DMS 273 treated with DMSO at 0.1 percent for 48 hours (cell line): ENCODE measurements at places on chromosomes 4 and X.

- no peak for DNase-seq
These were observed 150.6 kb downstream of the CEP135 start for GRCh38 chr4:56099378-56099786.

DNA sequence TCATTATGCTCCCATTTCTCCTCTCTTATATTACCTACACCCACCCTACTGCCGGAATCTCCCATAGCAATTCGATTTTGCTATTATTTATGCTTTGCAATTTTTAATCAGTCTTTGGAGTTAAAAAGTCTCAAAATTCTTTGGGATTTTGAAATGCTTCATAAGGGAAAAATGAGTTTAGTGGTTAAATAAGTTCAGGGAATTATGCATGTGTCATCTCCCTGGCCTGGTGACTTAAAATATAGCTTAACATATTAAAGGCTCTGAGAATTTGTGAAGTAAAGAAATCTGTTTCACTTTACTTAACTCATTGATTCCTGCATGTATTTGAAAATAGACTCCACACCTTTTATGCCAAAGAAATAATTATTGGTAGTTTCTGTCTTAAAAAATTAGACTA, 185.1 kb upstream of the DIPK2B start:
- no peak for DNase-seq

DNA sequence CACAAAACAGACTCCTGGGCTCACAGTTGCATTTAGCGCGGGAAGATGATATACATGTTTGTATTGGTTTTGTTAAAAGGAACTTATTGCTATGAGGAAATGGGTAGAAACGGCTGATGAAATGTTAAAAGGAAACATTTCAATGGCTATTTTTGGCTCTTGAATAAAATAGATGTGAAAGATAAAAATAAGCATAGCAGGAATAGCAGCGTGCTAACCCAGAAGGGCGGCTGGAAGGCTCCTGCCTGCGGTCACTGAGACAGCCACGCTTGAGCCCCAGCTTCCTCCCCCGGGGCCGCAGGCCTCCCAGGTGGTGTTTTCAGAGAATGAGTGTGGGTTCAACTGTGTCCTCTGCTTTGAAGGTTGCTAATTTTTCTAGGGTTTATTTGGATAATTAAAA, 35.0 kb upstream of the CLCN4 start:
- no peak for DNase-seq

DNA sequence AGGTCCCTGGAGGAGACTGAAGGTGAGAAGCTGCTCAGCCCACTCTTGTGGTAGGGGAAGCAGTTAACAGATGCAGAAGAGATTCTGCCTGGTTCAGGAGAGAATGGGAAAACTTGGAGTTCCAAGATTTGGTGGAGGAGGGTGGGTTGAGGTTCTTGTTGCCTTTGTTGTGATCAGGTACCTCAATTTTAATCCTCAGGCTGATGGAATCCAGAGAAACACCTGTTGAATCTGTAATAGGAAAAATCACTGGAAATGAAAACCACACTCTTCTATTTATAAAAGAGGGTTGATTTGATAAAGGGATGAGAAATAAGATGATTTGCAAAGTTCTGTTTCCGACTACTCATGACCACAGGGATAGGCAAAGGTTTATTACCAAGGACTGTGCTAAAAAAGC, 132.1 kb downstream of the EDA start:
- DNase-seq: no peak

GRCh38 chr4:79852305-79852730, 220.7 kb downstream of the ANTXR2 start:
- no peak for DNase-seq

GRCh38 chr4:120853161-120853935, 69.2 kb downstream of the PRDM5 start:
- no peak for DNase-seq

- DNase-seq: no peak
These were observed 112.4 kb upstream of the CBR4 start for GRCh38 chr4:169122422-169122821.
